Fibroblast of the aortic adventitia (primary cell): ENCODE measurements at places on chromosomes 1 and 21. TPM values are rescaled to one million over a fixed set of nuclear protein-coding genes. Genes with fewer than 3 reads are reported as not detected.

DNA sequence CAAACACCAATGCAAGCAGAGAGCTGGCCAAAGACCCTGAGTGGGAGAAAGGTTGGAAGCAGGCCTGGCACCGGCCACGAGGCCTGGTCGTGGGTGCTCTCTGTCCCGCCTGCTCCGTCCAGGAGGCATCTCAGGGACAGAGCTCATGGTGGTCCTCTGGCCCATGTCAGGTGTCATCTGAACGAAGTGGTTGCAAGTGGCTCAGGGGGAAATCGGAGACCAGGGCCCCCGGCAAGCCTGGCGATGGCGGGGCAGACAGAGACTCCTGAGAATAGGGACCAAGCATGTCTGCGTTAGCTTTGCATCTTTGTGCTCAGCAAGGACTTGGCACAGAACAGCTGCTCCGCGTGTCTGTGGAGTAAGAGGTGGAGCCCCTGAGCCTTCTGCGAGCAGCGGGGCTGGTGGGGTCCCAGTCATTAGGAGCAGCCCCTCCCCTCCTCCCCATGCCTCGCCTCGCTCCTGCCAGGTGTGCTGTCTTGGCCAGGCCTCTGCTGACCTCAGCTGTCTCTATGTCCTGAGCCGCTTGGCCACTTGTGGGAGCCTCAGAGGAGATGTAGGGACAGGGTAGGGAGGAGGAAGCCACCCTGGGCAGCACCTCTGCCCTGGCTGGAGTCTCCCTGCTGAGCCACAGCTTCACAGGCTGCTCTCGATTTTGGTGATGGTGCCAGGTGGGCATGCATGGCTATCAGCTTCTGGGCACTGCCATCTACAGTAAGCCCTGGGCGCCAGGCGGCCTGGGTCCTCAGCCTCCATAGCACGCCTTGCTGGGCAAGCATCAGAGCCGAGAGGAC lies 362.9 kb upstream of the VAMP3 start:
- no peak for DNase-seq

GRCh38 chr1:30778154-30778978 lies 20.8 kb upstream of the LAPTM5 start:
- peak; percentile 73 for DNase-seq

DNA sequence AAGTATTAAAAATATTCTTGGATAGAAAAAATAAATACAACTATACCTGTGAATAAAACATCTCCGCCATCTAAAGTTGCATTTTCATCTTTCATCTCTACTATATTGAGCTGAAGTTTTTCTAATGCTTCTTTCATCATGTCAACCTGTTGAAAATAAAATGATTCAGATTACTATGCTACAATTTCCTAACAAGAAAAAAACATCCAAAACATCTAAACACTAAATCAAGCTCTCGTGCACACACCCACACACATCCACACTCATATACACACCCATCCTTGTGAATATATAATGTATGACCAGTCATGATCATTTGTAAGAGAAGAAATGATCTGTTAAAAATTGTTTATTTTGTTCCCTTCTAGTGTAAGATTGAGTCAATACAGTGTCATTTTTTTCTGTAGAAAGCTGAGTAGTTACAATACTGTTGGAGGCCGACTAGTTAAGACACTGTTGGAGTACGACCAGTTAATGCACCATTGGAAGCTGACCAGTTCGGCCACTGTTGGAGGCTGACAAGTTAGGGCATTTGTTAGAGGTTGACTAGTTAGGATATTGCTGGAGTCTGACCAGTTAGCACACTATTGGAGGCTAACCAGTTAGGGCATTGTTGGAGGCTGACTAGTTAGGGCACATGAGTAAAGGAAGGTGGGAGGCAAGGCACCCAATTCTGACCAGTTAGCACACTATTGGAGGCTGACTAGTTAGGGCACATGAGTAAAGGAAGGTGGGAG lies 82.4 kb upstream of the BCL10 start:
- no peak for DNase-seq

DNA sequence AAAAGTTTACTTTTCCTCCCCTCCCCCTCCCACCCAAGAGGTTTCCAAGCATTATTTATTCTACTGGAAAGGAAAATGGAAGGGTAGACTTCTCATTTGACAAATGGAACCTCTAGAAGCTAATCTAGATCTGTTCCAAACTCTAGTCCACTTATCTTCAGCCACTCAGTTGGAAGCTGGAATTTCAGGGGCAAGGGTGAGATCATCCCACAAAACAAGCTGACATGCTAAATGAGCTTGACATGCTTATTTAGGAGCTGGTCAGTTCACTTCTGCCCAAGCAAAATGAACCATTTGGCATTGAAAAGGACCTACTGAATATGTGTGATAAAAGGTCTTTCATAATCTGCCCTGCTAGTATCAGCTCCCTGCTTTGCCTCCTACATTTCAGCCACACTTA lies 5.0 kb downstream of the LRRC41 start:
- no peak for DNase-seq

- no peak for DNase-seq
Measured at GRCh38 chr1:19255288-19255687, 3.7 kb downstream of the MRTO4 start.

GRCh38 chr21:45136927-45137611 lies 62.7 kb downstream of the ADARB1 start:
- DNase-seq: peak; percentile 90

DNA sequence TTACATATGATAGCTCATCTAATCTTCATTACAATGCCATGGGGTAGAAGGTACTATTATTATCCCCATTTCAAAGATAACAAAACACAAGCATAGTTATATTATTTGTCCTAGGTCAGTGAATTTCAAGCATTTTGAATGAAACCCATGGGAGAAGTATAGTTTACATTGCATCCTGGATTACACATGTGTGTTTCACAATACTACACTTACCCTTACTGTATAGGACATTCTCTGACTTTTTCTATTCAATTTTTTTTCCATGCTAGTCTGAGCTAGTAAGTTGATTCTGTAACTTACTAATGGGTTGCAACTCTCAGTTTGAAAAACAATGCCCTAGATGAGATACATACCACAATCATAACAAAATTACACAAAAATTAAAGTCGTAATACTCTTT lies 8.7 kb upstream of the GPX7 start:
- DNase-seq: no peak

DNA sequence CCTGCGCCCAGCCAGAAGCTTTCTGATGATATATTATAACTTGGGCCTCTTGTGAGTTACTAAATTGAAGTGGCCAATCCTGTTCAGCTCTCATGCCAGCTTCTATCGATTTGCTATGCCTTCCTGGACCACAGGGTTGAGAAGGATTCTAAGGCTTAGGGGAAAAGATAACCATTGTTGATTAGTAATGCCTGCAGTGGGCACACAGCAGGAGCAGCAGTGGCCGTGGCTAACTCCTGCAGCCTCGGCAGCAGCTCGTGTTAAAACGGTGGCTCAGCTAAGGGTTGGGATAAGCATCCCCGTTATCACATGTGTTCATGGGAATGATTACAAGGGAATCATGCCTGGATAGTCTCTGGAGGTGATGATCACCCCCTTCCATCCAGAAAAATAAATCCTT lies 20.5 kb upstream of the KCNE2 start:
- no peak for DNase-seq

Gene RLF
- 21.9 and 25.4 TPM in 2 replicates for total RNA-seq
